ENCODE measurements at places on chromosomes 5 and 9.

DNA sequence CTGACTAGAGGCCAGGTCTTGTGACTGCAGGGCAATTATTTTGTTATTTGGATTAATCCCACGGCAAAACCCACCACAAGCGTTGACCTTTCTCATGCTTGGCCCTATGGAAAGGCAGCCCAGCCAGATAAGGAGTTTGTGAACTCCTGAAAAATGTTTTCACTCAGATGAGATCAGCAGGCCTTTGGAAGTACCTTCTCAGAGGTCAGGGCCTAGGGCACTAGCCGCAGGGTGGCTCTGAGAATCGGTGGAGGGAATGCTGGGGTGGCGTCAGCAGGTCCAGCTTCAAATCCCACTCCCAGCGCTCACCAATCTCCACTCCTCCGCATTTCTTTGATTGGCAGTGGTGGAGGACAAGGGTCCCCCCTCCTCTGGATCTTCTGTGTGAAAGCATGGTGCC lies 194.4 kb downstream of the GADD45G start:
- DNase-seq: no peak

DNA sequence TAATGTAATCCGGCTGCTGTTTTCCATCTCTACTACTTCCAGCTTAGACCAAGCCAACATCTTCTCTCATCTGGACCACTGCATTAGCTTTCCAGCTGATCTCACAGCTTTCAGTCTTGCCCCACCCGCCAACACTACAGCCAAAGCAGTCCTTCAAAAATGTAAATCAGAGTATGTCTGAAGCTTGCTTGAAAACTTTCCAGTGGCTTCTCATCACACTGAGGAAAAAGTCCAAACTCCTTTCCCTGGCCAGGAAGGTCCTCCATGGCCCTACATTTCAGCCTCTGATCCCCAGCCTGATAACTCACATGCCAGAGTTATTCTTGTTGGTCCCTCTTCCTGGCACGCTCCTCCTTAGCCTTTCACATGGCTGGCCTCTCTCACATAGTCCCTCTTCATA lies 38.5 kb downstream of the TTC1 start:
- DNase-seq: peak; percentile 51

DNA sequence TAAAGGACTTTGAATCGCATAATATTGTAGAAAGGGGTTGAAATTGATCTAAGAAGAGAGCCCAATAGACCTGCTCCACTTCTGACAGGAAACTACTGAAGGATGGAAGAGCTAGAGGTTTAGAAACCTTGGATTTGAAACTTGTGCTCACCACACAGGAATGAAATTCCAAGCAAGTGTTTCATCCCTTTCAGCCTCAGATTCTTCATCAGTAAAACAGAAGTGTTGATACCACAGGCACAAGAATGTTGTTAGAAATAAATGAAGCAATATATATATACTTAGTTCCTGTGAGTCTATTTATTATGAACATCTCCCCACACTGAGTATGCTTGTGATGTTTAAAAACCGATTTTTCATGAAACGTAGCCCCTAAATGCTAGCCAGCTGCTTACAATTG lies 43.8 kb downstream of the PRRC1 start:
- DNase-seq: no peak

DNA sequence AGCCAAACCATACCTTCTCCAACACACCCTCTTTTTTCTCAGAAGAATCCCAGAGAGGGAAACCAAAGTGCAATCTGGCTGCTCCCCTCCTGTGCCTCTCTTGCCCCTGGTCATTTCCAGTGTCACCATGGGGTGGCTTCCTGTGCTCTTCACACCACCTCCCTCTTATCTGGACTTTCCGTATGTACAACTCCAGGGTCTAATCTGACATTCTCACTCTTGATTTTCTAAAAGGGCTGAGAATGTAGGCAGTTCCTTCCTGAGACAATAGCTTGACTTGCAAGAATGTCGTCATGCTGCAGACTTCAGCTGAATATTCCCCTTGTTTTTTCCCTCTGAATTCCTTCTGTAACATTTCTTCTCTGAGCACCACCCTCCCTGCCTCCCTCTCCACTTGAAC lies 110.2 kb downstream of the FBXL7 start:
- no peak for DNase-seq

DNA sequence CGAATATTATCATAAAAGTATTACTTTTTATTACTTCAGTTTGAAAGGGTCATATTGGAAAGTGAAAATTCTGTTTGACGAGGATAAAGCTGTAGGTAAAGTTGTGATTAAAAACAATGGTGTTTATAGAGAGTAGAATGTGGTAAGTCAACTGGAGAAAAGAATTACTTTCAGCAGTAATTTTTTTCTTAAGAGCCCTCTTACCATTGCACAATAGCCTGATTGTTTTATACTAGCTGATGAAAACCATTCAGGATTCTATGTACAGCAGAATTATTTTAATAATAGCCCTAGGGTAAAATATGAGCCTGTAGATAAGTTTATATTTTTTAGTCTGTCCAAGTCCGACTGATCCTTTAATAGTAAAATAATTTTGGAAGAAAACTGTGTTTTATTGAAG lies 16.6 kb downstream of the CDC42SE2 start:
- no peak for DNase-seq

GRCh38 chr5:14977058-14977685 lies 105.6 kb upstream of the ANKH start:
- DNase-seq: no peak

- no peak for DNase-seq
Measured at GRCh38 chr9:124685217-124685616, 85.9 kb downstream of the NR6A1 start.

- no peak for DNase-seq
Measured at GRCh38 chr5:103523319-103523718, 39.3 kb downstream of the NUDT12 start.

DNA sequence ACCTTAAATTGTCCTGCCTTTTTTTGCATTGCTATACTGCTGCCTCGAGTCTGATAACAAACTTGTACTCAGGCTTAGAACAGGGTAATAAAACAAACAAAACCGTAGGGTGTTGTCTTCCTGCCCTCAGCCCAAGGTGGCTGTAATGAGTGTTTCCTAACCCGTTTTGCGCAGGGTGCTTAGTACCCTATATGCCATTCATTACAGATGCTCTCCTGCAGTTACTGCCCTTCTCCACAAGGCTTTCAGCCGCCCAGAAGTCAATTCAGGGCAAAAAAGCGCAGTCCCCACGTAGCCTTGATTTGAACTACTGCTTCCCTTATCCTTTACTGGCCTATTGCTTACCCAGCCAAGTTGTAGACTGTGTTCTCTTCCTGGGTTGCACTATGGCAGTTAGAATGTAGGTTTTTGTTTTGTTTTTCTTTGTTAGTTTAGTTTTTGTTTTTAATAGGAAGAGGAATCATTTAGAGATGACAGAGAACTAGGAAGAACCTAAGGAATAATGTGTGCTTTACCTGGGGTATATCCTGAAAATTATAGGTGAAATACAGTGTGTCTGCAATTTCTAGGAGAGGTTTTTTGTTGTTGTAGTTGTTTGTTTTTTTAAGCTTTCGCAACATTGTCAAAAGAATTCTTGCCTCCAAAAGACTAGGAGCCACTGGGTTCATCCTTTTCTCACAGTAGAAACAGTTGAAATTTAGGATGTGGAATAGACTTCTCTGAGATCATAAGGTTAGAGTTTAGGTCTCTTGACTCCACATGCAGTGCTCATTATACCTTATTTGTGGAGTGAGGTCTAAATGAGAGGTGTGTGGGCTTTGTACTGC lies 1.3 kb downstream of the HMGXB3 start:
- DNase-seq: peak; percentile 56

DNA sequence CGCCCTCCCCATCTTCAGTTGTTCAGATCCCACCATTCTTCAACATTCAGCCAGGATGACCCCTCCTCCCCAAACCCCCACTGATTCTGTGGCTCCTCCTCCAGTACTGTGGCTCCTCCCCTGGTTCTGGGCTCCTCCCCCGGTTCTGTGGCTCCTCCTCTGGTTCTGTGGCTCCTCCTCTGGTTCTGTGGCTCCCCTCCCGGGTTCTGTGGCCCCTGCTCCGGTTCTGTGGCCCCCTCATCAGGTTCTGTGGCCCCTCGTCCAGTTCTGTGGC lies 32.8 kb downstream of the C5orf15 start:
- no peak for DNase-seq

DNA sequence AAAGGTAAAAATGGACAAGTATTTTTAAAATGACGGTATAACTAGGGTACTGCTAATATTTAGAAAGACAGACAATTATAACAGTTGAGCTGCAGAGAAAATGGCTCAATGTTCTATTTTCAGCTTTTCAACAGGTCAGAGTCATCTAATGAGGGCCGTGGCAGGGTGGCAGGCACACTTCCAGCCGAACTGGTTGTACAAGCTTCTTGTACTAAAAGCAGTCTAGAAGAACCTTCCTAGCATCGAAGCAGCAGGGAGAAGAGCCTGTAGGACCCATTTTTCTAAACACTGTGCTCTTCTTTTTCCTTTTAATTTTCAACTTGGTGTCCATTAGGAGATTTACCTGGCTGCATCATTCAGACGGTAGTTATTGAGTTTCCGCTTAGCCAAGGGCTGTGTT lies 85.6 kb downstream of the SLC28A3 start:
- DNase-seq: no peak

DNA sequence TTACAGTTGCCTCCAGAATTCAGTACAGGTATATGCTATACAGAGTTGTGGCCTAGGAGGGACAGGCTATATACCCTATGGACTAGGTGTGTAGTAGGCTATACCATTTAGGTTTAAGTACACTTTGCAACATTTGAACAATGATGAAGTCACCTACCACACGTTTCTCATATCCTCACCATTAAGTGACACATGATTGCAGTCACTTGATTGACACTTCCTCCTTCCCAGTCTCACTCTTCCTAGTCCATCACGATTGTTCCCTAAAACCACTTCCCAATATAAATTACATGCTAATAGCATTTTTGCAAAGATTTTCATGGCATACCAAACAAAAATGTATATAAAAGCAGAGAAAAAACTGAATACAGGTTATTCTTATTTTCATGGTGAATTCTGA lies 312.2 kb downstream of the EPB41L4A start:
- DNase-seq: no peak

GRCh38 chr5:91562922-91563321 lies 179.8 kb upstream of the ARRDC3 start:
- no peak for DNase-seq

GRCh38 chr5:67774267-67774552 lies 441.3 kb upstream of the PIK3R1 start:
- DNase-seq: no peak

DNA sequence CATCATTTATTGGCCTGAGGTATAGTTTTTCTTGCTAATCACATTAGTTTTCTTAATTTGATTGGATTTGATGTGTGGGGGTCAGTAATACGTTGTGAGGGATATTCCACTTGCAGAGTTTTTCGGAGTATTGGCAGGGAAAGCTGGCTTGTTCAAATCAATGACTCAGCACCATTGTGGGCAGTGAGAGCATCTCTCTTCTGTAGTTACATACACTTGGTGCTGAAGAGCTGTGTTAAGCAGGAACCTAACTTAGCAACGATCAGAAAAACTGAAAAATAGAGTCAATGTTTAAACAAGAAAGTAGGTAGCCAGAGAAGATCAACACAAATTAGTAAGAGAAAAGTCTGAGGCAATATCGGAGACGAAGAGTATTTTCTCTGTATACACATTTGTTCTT lies 344.6 kb upstream of the EDIL3 start:
- DNase-seq: no peak

DNA sequence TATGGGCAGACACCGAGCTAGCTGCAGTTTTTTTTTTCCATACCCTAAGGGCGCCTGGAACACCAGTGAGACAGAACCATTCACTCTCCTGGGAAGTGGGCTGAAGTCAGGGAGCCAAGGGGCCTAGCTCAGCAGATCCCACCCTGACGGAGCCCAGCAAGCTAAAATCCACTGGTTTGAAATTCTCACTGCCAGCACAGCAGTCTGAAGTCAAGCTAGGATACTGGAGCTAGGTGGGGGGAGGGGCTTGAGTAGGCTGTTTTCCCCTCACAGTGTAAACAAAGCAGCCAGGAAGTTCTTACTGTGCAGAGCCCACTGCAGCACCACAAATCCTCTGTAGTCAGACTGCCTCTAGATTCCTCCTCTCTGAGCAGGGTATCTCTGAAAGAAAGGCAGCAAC lies 151.7 kb upstream of the HCN1 start:
- DNase-seq: no peak
